ENCODE measurements at places on chromosomes 12 and 14.
A peak's percentile ranks its signal among the peaks of the same experiment; 100 is the strongest.

DNA sequence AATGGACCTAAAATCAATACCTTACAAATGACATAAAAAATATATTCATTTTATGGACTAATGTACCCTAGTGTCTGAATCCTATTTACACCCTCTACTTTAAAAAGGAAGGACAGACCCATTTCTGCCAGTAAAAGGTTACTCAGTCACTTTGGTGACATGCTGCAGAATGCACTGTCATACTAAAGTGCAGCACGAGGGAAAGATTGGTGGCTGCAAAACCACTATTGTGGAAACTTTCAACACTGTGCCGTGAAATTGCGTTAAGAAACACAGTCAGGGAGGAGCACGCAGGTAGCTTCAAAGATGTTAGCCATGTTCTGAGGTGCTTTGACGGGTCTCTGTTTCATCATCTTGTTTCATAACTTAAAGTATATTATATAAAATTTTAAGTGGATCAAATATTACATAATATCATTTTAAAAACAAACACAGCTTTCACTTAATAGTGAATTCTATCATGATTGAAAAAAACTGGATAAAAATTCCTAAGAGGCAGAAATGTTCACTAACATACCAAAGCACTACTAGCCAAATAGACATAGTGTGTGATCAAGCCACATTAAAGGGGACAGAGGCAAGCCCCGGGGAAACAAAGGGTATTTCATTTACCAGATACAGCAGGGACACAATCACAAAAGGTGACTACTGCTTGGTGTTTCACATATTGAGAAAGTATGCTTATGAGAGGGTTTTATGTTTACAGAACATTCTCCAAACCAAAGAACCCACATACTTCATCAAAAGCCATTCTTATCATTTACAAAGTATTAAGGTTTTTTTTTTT lies 330.8 kb upstream of the SOX5 start:
- no peak for DNase-seq

GRCh38 chr12:15979096-15980092 lies 68.3 kb downstream of the DERA start:
- DNase-seq = peak; percentile 9

DNA sequence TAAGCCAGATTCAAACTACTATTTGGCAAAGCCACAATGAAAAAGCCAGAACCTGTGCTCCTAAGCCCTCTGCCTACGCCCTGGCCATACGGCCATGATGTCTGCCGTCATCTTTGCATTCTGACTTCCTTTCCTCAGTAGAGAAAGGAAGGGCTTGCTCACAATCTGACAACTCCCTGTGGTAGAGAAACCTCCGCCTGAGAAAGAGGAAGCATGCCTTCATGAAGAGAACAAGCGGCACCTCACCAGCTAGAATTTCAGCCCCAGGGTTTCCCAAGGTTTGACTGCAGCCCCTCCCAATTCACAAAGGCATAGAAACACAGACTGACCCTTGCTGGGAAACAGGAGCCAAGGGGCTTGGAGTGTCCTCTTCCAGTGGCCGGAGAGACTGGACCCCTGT lies 25.7 kb downstream of the TEP1 start:
- no peak for DNase-seq

GRCh38 chr12:49126852-49127763 lies 4.1 kb downstream of the TUBA1B start:
- DNase-seq = peak; percentile 54

DNA sequence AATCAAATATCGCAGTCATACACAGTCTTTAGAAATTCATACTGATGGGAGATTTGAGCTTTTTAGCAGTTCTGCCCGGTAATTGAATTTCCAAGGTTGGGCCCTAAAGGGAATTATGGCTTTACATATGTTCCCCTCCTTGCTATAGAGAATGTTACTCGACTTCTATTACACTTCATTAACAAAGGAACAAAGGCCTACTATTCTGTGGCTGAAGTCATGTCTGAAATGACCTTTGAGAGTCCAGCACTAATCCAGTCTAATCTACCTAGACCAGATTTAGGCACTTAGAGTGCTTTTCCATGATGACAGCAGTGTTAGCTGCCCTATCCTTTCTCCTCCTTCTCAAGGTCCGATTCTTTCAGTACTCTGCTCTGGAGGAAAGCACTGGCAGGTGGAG lies 305.3 kb downstream of the MED13L start:
- no peak for DNase-seq

- no peak for DNase-seq
Measured at GRCh38 chr12:115312901-115313300, 628.9 kb upstream of the TBX3 start.

DNA sequence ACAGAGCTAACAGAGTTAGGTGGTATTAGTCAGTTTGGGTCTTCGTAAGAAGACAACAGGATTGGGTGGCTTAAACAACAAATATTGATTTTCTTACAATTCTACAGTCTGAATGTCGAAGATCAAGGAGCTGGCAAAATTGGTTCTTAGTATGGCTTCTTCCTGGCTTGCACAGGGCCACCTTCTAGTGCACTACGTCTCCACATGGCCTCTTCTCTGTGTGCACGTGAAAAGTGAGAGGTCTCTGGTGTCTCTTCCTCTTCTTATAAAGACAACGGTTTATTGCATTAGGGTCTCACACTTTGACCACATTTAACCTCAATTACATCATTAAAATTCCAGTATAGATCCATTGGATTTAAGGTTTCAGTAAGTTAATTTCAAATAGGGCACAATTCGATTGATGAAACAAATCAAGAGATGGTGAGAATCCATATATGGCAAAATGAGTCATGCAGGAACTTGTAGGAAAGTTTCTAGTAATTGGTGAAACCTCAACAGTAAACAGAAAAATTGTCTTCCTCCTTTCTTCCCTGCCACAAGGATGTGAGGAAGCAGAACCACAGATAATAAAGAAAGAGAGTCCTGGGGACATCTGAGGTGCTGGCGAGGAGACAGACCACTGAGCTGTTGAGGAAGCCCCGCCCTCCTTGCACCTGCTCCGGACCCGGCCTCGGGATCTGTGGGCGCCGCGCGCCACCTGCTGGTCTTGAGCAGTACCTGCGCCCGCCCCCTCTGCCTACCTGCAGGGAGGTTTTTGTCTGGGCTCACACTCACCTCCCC lies 846.7 kb downstream of the TMEM121 start:
- DNase-seq = peak; percentile 60

DNA sequence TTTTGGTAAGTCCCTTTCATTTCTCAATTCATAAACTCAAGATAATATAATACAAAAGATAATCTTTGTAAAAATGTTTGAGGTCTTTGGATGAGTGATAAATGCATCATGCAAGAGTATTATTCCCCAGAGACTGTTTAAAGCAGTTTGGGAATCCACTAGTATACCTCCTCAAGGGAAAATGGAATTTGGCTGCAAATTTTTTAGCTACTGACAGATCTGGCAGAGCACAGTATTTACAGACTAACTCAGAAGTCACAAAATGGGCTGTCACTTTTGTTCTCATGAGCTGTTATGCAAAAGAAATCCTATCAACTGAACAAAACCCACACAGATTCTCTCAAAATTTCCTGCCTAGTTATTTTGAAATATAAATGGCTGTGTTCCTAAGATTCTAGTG lies 9.9 kb downstream of the SPIC start:
- no peak for DNase-seq

GRCh38 chr12:108337235-108338223 lies 1.6 kb downstream of the CMKLR1 start:
- DNase-seq = peak; percentile 88

GRCh38 chr12:25376407-25376806 lies 125.7 kb upstream of the KRAS start:
- no peak for DNase-seq

- no peak for DNase-seq
Measured at GRCh38 chr12:41908206-41908605, 236.5 kb downstream of the GXYLT1 start.

DNA sequence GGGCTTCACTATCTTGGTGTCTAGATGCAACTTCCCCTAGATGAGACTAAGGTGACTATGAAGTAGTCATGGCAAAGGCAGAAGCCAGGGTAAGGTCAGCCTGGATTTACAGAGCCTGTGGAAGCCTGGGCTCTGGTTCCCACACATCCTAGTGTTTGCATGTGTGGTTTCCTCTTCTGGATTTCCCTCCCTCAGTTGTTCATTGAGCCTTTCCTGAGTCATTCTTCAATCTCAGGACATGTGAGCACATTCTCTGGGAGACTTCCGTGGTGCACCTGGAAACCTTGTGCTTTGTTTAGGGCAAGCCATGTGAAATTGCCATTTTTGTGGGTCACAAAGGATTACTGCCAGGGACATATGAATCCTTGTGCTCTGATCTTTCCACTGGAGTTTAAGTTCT lies 236.6 kb downstream of the C12orf75 start:
- DNase-seq = no peak

DNA sequence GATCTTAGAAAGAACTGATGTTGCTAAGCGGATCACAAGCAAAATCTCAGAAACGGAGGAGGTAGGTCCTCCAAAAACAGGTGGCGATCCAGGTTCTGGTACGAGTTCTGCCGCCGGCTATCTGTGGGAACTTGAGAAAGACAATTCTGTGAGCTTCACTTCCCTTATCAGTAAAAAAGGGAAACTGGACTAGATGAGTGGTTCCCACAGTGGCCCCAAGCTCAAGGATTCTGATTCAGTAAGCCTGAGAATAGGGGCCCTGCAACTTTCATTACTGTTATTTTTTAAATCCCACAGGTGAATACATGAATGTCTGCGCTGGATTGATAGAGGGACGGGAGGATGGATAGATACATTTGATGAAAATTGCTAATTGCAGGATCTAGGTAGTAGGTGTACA lies 160.2 kb downstream of the PPM1H start:
- DNase-seq = no peak

DNA sequence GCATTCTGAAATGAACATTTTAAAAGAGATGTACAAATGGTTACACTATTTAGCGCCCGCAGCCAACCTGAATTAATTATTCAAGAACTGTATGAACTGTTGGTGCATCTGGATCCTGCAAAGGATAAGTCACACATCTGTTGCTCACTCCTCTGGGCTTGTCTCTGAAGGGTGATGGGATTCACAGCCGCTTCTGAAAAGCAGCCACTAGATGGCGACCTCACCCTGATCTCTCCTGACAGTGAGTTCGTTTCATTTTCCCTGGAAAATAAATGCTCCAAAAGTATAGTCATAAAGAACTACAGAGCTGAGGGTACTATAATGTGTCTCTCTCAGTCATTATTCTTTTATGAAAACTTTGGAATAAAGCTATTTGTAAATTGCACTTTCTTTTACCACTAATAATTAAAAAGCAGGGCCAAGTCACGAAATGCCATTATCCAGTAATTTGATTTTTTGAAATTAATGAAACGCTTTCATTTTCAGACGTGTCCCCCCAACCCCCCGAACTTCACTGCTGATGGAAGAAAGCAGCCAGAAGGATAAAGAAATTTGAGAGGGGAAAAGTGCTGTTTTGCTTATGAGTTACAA lies 789.6 kb downstream of the NRXN3 start:
- DNase-seq = peak; percentile 59

GRCh38 chr14:21440859-21441258 lies 15.1 kb downstream of the CHD8 start:
- DNase-seq = peak; percentile 40

GRCh38 chr12:52438305-52439301 lies 4.4 kb upstream of the KRT75 start:
- no peak for DNase-seq

DNA sequence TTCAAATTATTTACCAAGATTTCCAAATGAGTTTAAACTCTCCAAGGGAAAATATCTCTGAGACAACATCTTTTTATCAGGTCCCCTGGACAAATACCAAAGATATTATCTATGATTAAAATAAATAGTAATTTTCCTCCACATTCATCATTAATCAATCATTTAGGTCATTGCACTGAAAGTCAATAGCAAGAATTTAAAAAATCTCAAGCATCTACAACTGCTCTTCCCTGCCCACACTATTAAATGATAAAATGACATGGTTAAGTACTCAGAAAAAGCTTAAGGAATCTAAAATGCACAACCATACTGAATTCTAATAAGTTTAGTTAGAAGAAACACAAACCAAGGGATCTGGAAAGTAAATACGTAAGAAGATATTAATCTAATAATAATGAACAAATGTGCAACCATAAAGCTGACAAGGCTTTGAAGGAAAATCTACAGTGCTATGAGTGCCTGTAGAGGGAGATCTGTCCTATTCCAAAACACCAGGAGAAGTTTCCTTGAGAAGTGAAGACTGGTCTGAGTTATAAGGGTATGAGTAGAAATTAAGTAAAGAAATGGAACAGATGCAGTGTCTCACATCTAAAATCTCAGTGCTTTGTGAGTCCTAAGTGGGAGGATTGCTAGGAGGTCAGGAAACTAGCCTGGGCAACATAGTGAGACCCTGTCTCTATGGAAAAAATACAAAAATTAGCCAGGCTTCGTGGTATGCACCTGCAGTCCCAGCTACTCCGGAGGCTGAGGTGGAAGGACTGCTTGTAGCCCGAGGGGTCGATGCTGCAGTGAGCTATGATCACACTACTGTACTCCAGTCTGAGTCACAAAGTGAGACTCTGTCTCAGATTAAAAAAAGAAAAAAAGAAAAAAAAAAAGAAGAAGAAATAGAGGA lies 19.2 kb downstream of the INTS13 start:
- DNase-seq = no peak

- DNase-seq = no peak
Measured at GRCh38 chr12:122726080-122726558, 4.5 kb downstream of the HCAR1 start.

DNA sequence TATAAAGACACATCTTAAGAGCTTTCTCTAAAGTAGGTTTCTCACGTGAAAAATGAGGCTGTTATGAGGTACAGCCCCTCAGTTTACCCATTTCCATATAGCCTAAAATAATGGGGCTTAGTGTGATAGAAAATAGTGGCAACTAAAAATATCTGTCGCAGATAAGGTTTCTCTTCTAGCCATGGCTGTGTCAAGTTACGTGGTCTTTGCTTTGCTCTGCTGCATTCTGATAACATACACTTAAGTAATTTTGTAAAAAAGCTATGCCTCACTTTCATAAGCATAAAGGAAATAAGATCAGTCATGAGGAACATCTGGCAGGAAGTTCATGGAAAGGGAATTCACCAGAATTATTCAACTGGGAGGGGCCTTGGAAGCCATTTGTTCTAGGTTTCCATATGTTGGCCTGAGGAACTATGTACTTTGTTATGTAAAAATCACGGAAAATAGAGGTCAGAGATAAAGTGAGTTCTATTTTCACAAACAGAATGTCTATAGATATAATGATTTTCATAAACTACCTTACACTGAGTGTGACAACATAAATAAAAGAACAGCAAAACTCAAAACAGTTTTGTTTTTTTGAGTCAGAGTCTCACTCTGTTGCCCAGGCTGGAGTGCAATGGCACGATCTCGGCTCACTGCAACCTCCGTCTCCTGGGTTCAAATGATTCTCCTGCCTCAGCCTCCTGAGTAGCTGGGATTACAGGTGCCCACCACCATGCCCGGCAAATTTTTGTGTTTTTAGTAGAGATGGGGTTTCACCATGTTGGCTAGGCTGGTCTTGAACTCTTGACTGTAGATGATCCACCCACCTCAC lies 195.6 kb upstream of the KRR1 start:
- DNase-seq = peak; percentile 8

GRCh38 chr12:65720136-65721130 lies 103.8 kb upstream of the HMGA2 start:
- DNase-seq = no peak

DNA sequence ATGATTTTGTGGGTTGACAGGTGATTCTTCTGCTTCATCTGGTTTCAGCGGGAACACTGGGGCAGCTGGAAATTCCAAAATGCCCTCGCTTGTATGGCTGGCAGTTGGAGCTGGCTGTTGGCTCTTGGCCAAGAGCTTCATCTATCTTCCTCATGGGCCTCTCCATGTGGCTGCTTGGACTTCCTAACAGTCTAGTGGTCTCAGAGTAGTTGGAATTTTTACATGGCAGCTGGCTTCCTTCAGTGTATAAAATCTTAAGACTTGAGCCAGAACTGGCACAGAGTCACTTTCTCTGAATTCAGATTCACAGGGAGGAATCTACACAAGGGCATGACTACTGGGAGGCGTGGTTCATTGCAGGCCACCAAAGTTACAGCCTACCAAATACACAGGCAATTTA lies 204.9 kb upstream of the RMST start:
- DNase-seq = no peak

Measured in hematopoietic multipotent progenitor cell treated with erythropoietin and hydrocortisone succinate and interleukin-3 and kit ligand, for 8 days (in vitro differentiated cells).